ENCODE measurements at places on chromosomes 7 and 10.

DNA sequence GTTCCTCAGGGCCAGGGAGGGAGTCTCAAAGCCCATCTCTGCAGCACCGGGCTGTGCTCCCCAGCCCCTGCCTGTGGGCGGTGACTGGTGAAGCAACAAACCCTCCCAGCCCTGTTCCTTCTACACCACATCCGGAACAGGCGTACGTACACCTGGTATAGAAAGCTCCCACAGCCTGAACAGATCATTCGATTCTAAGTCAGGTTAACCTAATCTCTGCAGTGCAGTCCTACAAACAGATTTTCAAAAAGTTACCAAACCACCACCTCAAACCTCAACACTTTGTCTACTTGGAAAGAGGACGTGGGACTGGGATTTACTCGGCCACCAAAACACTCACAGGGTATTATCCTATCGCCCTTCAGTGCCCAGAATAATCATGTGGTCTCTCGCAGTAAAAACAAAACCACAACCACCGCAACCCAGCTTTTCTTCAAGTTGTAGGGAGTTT lies 238.4 kb downstream of the DIP2C start:
- DNase-seq: no peak

DNA sequence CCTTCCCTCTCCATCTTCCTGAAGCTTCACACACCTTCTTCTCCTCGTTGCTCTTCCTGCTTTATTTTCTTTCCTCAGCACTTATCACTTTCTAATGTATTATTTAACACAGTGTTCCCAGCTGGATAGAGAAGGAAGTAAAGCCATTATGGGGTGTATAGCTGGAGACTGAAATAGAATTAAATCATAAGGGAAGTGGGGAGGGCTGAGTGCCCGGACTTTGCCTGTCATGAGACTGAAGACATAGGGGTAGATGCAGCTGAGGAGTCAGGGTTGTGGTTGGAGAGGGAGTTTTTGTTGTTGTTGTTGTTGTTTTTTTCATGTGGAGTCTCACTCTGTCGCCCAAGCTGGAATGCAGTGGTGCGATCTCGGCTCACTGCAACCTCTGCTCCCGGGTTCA lies 65.3 kb downstream of the GALNT11 start:
- DNase-seq: no peak

DNA sequence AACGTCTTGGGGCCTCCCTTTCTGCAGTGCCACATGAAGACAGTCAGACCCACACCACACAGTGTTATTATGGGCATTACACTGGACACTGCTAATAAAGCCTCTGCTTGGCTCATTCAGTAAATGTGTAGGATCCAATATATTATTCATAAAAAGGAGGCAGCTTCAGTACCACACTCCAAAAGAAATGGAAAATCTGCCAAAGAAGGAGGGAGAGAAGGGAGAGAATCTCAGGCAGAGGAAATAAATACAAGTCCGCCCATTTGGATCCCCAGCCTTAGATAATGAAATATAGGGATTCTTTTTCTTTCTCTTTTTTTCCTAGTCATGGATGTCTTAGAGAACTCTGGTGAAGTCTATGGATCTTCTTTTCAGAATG lies 162.2 kb downstream of the ELMO1 start:
- no peak for DNase-seq

- no peak for DNase-seq
These were observed 193.1 kb downstream of the CCSER2 start for GRCh38 chr10:84521468-84521867.

DNA sequence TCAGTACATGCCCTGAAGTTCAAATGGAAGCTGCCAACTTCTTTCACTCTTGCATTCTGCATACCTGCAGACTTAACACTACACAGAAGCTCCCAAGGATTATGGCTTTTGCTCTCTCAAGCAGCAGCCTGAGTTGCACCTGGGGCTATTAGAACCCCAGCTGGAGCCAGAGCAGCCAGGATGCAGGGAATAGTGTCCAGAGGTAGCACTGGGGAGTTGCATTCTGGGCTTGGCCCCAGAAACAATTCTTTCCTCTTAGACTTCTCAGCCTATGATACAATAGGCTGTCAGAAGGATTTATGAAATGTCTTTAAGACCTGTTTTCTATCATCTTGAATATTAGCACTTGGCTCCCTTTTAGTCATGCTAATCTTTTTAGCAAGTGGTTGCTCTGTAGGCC lies 886.7 kb upstream of the GHITM start:
- no peak for DNase-seq

Measured in RWPE1 (cell line).